ENCODE measurements at places on chromosomes 11 and 22.

DNA sequence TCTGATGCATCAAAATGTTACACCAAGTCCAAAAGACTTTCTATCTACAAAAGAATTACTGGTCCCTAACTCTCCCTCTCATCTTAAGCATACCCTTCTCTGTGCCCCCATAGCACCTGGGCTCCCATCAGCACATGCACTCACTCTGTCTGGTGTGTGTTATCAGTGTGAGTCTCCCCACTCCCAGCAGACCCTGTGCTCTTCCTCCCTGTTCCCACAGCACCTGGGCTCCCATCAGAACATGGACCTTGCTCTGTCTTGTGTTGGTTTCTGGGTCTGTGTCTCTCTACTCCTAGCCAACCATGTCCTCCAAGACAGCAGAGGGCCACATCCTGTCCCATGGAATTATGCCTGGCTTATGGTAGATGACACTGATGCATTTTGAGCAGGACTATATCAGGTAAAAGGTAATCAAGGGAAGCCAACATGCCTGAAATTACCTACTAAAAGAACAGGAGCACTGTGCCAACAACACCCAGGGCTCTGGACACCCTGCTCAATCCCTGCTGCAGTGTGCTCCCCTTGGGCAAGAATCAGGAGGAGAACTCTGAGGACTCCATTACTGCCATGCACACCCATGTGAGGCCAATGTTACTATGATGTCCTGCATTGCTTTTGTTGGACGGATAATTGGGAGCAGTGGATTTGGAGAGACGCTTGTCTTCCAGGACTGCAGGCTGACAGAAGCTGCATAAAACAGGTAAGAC lies 34.3 kb downstream of the GAB4 start:
- DNase-seq, result no peak

DNA sequence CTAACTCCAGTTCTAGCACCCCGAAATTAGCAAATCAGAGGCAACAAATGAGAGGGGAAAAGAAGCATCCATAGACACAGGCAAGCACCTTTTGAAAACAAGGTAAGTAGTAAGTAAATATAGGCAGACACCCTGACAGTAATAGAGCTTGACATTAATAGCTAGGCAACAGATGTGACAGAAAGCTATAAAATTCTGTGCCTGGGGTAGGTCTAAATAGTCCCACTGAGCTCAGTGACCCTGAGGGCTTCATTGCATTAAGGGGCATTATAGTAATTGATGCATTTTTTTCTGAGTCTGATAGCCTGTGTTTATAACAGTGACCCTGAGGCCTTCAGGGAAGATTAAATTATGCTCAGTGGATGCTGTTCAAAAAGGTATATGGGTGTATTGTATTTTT lies 197.1 kb downstream of the HIPK3 start:
- no peak for DNase-seq

- DNase-seq, result no peak
Observed at GRCh38 chr11:29435421-29435820, 581.4 kb downstream of the KCNA4 start.

DNA sequence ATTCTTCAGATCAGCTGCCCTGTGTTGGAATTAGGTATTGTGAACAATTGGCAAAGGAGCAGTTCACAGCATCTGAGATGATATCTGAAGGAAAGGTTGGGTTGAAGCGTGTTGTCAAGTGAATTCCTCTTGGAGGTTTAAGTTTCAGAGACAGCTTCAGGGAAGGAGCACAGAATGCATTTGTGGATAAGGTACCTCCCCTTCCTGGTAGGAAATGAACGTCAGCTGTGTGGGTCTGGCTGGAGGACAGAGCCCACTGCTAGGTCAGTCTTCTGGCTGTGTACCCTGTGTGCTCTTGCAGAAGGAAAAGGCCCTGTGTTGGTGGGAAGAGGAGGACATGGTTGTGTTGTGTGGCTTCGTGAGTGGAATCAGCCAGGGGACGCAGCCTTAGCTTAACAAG lies 88.1 kb upstream of the GAL start:
- DNase-seq, result no peak

DNA sequence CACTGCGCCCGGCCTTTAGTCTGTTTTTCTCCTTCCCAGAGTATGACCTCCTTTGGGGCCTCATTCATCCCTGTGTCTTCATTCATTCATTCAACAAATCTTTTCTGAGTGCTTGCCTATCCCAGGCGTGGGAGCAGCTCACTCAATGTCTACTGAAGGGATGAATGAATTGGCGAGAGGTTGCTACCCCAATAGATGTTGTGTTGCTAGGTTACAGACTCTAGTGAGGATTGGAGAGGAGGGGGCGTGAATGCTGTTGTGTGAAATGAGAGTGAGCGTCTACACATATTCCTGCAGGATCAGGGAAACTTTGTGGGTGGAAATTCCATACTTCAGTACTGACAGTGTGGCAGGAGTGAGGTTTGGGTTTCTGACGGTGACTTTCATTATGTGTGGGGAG lies 55.5 kb upstream of the EP300 start:
- no peak for DNase-seq

DNA sequence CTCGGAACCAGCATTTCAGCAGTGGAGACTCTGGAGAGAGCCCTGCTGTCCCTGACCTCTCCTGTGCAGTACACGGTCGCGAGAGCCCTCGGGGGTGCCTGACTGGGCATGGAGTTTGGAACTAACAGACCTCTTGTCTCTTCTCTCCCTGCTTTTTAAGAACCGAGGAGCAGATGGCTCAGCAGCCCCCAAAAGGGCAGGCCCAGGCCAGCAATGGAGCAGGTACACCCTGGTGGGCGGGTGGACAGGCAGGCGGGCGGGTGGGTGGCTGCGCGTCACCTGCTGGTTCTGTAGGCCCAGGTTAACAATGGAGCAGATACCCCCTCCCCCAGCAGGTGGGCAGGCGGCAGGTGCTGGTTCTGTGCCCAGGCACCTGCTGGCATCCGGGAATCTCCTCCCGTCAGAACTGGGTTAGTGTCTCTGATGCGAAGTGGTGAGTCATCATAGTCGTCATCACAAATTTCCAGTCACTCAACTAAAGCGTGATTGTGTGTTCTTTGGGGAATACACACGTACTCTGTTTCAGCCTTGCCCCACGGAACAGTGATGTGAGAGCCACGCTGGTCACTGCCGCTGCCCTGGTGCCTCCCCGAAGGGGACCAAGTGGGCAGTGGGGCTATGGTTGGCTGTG lies 41.1 kb downstream of the GRAMD4 start:
- no peak for DNase-seq

- DNase-seq, result no peak
Observed at GRCh38 chr11:130034236-130034635, 31.6 kb upstream of the PRDM10 start.

DNA sequence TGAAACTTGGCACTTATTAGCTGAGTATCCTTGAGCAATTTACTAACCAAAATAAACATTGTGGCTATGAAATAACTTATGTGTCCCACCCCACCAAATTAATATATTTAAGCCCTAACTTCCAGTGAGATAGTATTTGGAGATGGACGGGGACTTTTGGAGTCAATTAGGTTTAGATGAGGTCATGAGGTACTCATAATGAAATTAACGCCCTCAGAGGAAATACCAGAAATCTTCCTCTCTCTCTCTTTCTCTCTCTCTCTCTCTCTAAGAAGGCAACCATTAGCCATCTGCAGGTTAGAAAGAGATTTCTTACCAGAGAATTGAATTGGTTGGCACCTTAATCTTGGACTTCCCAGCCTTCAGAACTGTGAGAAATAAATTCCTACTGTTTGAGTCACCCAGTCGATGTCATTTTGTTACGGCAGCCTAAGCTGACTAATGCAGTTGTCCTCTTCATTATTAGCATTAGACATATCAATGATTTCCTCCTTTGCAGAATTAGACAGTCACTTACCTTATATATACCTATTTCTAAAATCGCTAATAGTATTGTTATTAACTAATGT lies 1284.0 kb downstream of the FAM181B start:
- DNase-seq, result no peak

- DNase-seq, result no peak
Observed at GRCh38 chr11:94583213-94583865, 16.2 kb downstream of the PIWIL4 start.
